ENCODE measurements at places on chromosomes 6 and 20.

- peak; percentile 11 for DNase-seq
Observed at GRCh38 chr6:20605581-20605980, 71.3 kb downstream of the CDKAL1 start.

DNA sequence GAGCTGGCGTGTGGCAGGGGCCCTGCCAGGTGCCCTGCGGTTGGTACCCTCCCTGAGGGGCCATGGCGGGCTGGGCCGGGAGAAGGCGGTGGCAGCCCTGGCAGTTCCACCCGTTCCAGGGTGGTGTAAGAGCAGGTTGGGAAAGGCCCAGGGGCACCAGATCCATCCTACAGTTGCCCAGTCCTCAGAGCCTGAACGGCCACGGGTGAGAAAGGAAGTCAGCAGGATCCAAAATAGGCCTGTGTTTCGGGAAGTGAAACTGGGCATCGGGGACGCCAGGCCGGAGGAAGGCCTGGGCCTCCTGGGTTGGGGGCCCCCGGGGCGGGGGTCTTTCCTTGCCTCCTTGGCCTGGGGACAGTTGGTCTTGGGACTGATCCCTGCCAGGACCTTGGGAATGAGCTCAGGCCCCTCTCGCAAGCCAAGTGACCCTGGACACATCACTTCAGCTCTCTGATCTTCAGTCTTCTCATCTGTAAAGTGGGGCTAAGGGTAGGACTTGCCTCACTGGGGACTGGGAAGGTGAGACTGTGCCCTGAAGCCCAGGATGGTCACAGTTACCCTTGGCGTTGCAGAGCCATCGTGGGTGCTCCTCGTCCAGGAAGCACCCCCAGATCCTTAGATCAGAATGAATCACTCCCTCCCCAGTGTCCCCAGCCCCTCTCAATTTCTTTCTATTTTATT, 18.1 kb upstream of the NOL4L start:
- DNase-seq: no peak

GRCh38 chr20:50099113-50099512, 13.8 kb downstream of the UBE2V1 start:
- no peak for DNase-seq

- no peak for DNase-seq
Observed at GRCh38 chr20:1979106-1979778, 14.6 kb downstream of the PDYN start.

- peak; percentile 11 for DNase-seq
Observed at GRCh38 chr6:74971633-74972032, 234.2 kb downstream of the COL12A1 start.

- DNase-seq: peak; percentile 66
Observed at GRCh38 chr6:97765461-97765860, 482.4 kb upstream of the MMS22L start.

Measured in GM03348 (cell line).